Activated naive CD8-positive, alpha-beta T cell treated with anti-CD3 and anti-CD28 coated beads, Interleukin-2, amount 50 U/mL, for 24 hours (primary cell): ENCODE measurements at places on chromosomes 16 and 17.

DNA sequence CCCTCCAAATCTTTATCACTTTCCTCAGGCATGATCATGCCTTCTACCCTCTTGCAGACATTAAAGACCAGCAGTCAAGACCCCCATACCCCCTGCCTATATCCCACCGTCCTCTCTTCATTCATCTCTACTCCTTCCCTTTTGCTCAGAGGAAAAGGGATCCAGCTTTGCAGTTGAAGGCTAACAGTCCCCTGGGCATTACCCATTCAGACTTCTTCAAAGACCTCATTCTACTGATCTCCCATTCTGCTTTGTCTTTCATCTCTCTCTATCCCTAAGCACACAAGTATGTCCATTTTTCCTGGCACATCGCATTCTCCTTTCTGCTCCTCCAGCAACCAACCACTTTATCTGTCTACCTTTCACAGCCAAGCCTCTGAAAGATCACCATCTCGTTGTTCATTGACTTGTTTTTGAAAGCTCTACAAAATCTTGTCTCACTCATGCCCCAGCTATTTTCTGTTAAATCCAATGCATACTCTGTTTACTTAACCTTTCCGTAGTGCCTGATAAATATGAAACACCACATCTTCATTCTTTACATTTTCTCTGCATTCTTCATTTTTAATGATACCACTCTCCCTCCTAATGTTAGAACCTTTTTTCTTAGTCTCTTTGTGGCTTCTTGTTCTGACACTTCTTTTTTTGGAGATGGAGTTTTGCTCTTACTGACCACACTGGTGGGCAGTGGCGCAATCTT lies 14.1 kb upstream of the LCMT1 start:
- H3K4me3 ChIP-seq = no peak overlapping the region
- DNase-seq = no peak
- H3K27ac ChIP-seq = no peak overlapping the region
- H3K27me3 ChIP-seq = no peaks in the 10 kb centered on the region

GRCh38 chr17:80593181-80593580 lies 48.5 kb downstream of the RPTOR start:
- H3K4me3 ChIP-seq = no peak overlapping the region
- peaks cover under 1% of the 10 kb centered on the region for H3K36me3 ChIP-seq
- DNase-seq = no peak
- H3K27ac ChIP-seq = no peak overlapping the region
- H3K4me1 ChIP-seq = peaks cover 69% of the 10 kb centered on the region

DNA sequence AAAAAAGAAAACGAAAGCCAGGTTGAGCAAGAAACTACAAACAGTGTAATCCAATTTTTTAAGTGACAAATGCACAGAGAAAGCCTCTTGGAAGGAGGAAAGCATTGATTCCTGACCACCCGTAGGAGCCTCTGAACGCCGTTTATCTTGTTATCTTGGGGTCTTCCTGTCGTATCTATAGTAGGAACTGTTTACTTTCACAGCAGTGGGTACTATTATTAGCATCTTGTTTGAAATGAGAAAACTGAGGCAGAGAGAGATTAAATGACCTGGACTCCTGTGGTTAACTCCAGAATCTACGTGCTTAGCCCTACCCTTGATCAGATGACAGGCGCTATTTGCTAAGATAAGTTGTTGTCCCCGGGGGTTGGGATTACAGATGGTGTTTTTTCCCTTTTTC lies 196.7 kb upstream of the FOXF1 start:
- H3K27me3 ChIP-seq = peaks cover 4% of the 10 kb centered on the region
- H3K36me3 ChIP-seq = no peaks in the 10 kb centered on the region
- H3K4me1 ChIP-seq = no peaks in the 10 kb centered on the region
- H3K4me3 ChIP-seq = no peak overlapping the region

GRCh38 chr16:8493972-8494371 lies 96.3 kb downstream of the TMEM114 start:
- H3K27me3 ChIP-seq = no peaks in the 10 kb centered on the region
- DNase-seq = no peak
- H3K36me3 ChIP-seq = no peaks in the 10 kb centered on the region
- no peak overlapping the region for H3K27ac ChIP-seq
- no peaks in the 10 kb centered on the region for H3K4me1 ChIP-seq
- H3K4me3 ChIP-seq = no peak overlapping the region

DNA sequence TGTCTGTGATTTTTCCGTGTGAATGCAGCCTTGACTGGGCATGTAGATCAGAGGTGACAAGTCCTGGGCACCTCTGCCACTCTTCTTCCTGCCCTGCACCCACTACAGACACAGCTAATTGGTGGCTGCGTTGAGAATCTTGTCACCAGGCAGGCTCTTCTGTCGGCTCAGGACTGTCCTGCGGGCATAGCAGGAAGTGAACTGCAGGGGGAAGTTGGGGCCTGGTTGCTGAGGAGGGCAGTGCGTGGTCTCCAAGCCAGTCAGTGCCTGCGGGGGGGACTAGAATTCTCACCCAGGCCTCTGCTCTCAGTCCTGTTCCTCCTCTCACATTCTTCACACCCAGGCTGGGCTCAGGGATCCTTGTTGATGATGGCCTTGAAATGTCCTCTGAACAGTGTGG lies 50.5 kb downstream of the JPH3 start:
- DNase-seq = no peak
- peaks cover 11% of the 10 kb centered on the region for H3K27me3 ChIP-seq
- H3K4me1 ChIP-seq = no peaks in the 10 kb centered on the region
- H3K4me3 ChIP-seq = no peak overlapping the region
- H3K27ac ChIP-seq = no peak overlapping the region

- H3K4me1 ChIP-seq = peaks cover 2% of the 10 kb centered on the region
- H3K36me3 ChIP-seq = no peaks in the 10 kb centered on the region
- H3K27ac ChIP-seq = no peak overlapping the region
- no peak overlapping the region for H3K4me3 ChIP-seq
- DNase-seq = no peak
- peaks cover 13% of the 10 kb centered on the region for H3K27me3 ChIP-seq
Observed at GRCh38 chr16:10598157-10598556, 17.8 kb upstream of the EMP2 start.

DNA sequence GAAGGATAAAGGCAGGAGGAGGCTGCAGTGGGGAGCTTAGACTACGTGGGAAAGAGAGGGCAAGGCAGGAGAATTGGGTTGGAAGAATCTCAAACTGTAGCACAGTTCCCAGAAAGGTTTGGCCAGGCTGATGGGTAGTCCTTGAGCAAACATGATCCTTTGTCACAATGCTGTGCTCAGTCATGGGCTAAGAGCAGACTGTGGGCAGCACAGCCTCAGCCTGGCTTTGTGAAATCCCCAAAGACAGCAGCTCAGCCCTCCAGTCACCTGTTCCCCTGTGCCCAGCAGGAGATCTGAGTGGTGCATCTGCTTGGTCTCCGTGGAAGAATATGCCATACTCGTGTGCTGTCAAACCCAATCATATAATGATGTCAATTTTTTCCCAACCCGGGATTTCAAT lies 10.6 kb upstream of the ENGASE start:
- H3K4me1 ChIP-seq = peaks cover 5% of the 10 kb centered on the region
- H3K27me3 ChIP-seq = peaks cover 2% of the 10 kb centered on the region
- H3K36me3 ChIP-seq = no peaks in the 10 kb centered on the region
- DNase-seq = no peak
- H3K4me3 ChIP-seq = no peak overlapping the region
- no peak overlapping the region for H3K27ac ChIP-seq

DNA sequence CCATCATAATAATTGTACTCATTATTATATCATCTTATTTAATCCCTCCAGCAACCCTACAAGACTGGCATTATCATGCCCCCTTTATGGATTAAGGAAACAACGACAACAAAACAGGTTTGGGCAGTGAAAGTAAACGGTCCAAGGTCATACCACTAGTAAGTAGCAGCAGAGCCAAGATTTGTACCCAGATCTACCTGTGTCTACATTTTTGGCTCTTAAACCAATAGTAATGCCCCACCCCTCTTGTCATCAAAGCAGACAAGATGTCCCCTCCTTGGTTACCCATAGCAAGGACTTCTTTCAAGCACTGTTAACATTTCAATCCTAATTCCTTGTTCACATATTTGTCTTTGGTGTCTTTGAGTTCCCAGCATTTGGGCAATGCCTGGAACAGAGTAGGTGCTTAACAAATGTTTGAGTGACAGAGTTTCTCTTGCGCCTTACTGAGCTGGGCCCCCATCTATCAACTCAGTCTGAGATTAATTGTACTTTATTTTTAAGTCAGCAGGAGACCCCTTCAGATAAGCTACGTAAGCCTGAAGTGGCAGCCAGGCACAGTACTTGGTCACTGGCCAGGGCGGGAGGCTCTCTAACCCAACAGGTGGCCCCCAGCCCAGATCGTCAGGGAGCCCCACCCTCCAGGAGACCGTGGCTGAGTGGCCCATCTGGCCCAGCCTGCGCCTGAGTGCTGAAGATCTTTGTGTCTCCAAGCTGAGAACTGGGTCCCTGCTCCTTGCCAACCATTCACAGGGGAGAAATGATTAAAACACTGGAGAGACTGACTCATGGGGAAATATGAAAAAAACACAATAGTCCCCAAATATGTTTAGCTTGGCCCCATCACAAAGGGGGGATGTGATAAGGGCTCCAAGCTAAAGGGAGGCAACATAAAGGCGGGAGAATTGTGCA lies 75.8 kb downstream of the AXIN2 start:
- peaks cover 3% of the 10 kb centered on the region for H3K27me3 ChIP-seq
- DNase-seq = no peak
- no peaks in the 10 kb centered on the region for H3K36me3 ChIP-seq

DNA sequence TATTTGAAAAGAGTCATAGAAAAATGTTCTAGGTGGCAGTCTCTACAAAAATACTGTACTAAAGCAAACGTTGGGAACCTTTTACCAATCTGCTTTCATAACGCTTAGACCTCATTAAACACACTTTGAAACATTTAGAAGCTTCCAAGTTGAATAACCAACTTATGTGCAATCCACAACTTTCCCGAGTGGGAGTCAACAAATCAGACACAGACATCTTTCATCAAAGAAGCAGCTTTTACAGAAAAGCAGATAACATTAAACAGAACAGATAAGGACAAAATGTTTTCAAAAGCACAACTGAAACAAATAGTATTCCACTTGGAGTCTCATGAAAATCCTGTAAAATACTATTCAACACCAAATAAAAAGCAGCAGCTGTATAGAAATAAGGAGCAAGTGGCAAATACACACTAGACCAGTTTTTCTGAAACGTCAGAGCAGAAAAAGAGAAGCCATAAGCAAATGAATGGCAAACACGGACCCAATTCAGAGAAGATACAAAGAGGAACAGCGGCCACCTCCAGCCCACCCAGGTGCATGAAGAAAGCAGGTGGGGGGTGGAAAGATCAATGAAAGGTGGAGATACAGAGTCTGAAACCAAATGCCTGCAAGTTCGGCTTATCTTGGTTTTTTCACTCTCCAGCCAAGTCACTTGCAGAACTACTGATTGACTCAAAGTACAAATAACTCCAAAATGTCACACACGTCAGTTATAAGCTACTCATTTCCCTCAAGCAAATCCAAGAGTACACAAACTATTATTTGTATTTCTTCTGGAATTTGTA lies 18.4 kb upstream of the FBF1 start:
- no peak for DNase-seq
- H3K4me1 ChIP-seq = peaks cover 3% of the 10 kb centered on the region
- no peak overlapping the region for H3K4me3 ChIP-seq
- no peak overlapping the region for H3K27ac ChIP-seq
- peaks cover 9% of the 10 kb centered on the region for H3K36me3 ChIP-seq
- H3K27me3 ChIP-seq = no peaks in the 10 kb centered on the region

DNA sequence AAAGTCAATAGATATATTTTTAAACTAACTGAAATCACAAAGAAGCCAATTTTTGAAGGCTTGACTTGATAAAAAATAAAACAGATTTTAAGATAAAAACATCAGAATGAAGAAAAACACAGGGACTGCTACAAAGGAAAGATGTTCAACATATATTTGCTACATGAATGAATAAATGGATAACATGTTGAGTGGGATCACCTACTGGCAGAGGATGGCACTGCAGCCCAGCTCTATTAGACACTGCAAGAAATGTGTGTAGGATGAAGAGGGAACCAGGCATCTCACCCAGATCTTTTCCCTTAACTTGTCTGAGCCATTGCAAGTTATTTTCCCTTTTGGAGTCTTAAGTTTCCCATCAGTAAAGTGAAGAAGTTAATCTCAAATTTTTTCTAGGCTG lies 4.2 kb downstream of the AIPL1 start:
- peaks cover 23% of the 10 kb centered on the region for H3K27me3 ChIP-seq
- H3K4me3 ChIP-seq = no peak overlapping the region
- DNase-seq = no peak

- peaks cover 23% of the 10 kb centered on the region for H3K27me3 ChIP-seq
- H3K4me3 ChIP-seq = no peak overlapping the region
- H3K4me1 ChIP-seq = no peaks in the 10 kb centered on the region
- no peak for DNase-seq
- H3K27ac ChIP-seq = no peak overlapping the region
Observed at GRCh38 chr17:79677646-79678045, 53.1 kb upstream of the ENPP7 start.

- peaks cover 46% of the 10 kb centered on the region for H3K36me3 ChIP-seq
- no peak overlapping the region for H3K27ac ChIP-seq
- H3K4me3 ChIP-seq = no peak overlapping the region
- H3K4me1 ChIP-seq = no peaks in the 10 kb centered on the region
- H3K27me3 ChIP-seq = no peaks in the 10 kb centered on the region
Observed at GRCh38 chr16:27526180-27526579, 23.5 kb downstream of the GTF3C1 start.

GRCh38 chr17:49572226-49572625 lies 3.4 kb upstream of the NXPH3 start:
- H3K36me3 ChIP-seq = no peaks in the 10 kb centered on the region
- peaks cover 53% of the 10 kb centered on the region for H3K27me3 ChIP-seq
- no peak overlapping the region for H3K4me3 ChIP-seq
- peaks cover 27% of the 10 kb centered on the region for H3K4me1 ChIP-seq
- no peak for DNase-seq

GRCh38 chr17:36608794-36609497 lies 7.6 kb downstream of the MRM1 start:
- H3K4me3 ChIP-seq = no peak overlapping the region
- H3K27ac ChIP-seq = no peak overlapping the region
- no peaks in the 10 kb centered on the region for H3K27me3 ChIP-seq
- peaks cover 28% of the 10 kb centered on the region for H3K4me1 ChIP-seq
- DNase-seq = no peak

GRCh38 chr17:64343833-64344637 lies 46.6 kb downstream of the PECAM1 start:
- no peak for DNase-seq
- H3K36me3 ChIP-seq = peaks cover 4% of the 10 kb centered on the region
- H3K27me3 ChIP-seq = no peaks in the 10 kb centered on the region
- H3K4me1 ChIP-seq = peaks cover 18% of the 10 kb centered on the region
- H3K4me3 ChIP-seq = no peak overlapping the region
- no peak overlapping the region for H3K27ac ChIP-seq

GRCh38 chr16:65415460-65415859 lies 293.6 kb upstream of the CDH11 start:
- DNase-seq = no peak
- H3K4me3 ChIP-seq = no peak overlapping the region
- no peaks in the 10 kb centered on the region for H3K36me3 ChIP-seq

DNA sequence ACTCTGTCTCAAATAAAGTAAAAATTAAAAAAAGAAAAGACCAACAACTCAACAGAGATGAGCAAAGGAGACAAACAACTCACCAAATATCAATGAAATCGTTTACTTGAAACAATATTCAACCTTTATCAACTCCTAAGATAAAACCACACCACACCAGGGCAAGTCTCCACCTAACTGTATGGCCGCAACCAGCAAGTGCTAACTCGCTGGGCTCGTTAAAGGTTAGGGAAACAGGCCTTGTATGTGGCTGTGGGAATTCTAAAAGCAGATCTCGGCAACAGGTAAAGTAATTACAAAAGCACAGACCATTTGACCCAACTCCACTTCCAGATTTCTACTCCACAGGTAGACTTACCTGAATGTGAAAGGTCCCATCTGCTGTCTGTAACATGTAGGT lies 9.3 kb downstream of the ZCCHC14 start:
- no peak overlapping the region for H3K4me3 ChIP-seq
- H3K4me1 ChIP-seq = peaks cover 65% of the 10 kb centered on the region
- H3K27ac ChIP-seq = no peak overlapping the region
- DNase-seq = no peak
- H3K27me3 ChIP-seq = no peaks in the 10 kb centered on the region
- peaks cover 11% of the 10 kb centered on the region for H3K36me3 ChIP-seq
